ENCODE measurements at places on chromosomes 4 and X. TPM values are rescaled to one million over a fixed set of nuclear protein-coding genes. Genes with fewer than 3 reads are reported as not detected.

DNA sequence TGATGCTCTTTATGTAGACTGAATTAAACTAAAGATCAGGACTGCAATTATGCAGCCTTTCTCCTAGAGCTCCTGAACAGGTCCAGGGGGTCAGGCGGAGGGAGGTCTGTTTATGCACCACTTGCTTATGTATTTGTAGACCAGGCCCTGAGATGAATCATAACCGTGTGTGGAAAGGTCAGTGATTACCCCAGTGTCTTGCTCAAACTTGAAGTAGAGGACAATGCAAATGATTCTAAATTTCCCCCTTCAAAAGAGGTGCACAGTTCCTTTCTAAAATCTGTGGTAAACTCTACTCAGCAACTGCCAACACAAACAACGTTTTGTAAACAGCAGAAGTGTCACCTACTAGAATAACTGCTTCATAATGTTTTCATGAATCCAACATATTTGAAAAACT is 13.0 kb upstream of the TBC1D9 start:
- no peak for DNase-seq

DNA sequence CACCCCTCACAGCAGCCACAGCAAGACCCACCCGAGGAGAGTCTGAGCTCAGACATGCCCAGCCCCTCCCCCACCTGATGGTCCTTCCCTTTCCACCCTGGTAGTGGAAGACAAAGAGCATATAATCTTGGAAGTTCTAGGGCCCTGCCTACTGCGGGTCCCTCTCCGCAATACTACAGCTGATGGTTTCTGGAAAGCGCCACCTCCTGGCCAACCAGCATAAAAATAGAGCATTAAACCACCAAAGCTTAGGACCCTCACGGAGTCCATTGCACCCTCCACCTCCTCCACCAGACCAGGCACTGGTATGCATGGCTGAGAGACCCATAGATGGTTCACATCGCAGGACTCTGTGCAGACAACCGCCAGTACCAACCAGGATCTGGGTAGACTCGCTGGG is 78.2 kb downstream of the SH3BGRL start:
- no peak for DNase-seq

SEC24D gene
- 17.3 TPM for total RNA-seq

CCKAR gene
- not detected for total RNA-seq

NWD2 gene
- not detected for total RNA-seq

DNA sequence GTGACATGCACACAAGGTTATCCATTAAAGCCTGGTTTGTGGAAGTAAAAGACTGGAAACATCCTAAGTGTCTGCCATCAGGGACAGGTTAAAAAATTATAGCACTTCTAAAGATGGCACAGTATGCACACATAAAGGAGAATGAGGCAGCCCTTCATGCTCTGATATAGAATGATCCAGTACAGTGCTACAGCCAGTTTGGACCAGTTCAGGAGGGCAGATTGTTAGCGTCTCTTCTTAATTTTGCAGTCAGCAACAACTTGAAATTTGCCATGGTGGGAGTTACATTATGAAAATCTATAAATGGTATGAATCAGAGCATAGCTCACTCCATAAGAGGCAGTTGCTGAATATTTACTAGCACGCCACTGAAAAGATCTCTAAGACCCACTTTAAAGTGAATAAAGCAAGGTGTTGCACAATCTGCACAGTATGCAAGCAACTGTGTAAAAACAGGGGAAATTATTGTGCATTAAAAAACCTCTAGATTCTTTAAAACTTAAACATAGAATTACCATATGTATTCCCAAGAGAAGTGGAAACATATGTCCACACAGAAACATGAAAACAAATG is 20.3 kb upstream of the SOD3 start:
- no peak for DNase-seq

- no peak for DNase-seq
Measured at GRCh38 chrX:45664727-45665290, 464.1 kb upstream of the DIPK2B start.

PPP1R2C gene
- not detected for total RNA-seq

- peak; percentile 3 for DNase-seq
Measured at GRCh38 chr4:124904723-124905388, 192.3 kb upstream of the ANKRD50 start.

CABS1 gene
- not detected for total RNA-seq

TRAM1L1 gene
- total RNA-seq: 1.6 TPM

GRCh38 chrX:372856-373640 is 13.7 kb downstream of the PPP2R3B start:
- DNase-seq: no peak

GRCh38 chrX:154748712-154749339 is 2.1 kb downstream of the GAB3 start:
- no peak for DNase-seq

- no peak for DNase-seq
Measured at GRCh38 chrX:139882299-139882698, 50.6 kb downstream of the ATP11C start.

Measured in PC-9 (cell line).